Lung (tissue), 17 donors: ENCODE measurements at places on chromosomes 7 and 10. TPM values are rescaled to one million over a fixed set of nuclear protein-coding genes. Genes with fewer than 3 reads are reported as not detected.
A peak's percentile ranks its signal among the peaks of the same experiment; 100 is the strongest.

PTN gene
- total RNA-seq = 0.77 TPM

NUTM2A gene
- total RNA-seq = 1.5 TPM

IGFBP1 gene
- total RNA-seq = not detected

NSUN5 gene
- 14.9 TPM for total RNA-seq

OPN4 gene
- total RNA-seq = not detected

SPDYE6 gene
- not detected for total RNA-seq

ANKRD30A gene
- not detected for total RNA-seq

AKR1C8 gene
- total RNA-seq = not detected

MRPS33 gene
- 17.3 TPM for total RNA-seq

SGCE gene
- 42.7 TPM for total RNA-seq

RPA3 gene
- 22.6 TPM for total RNA-seq

- DNase-seq = no peak
Measured at GRCh38 chr7:95102662-95103061, 195.3 kb downstream of the PPP1R9A start.

- peak; percentile 64 for DNase-seq
Measured at GRCh38 chr7:1086588-1087464, 1.1 kb upstream of the GPER1 start.

DNA sequence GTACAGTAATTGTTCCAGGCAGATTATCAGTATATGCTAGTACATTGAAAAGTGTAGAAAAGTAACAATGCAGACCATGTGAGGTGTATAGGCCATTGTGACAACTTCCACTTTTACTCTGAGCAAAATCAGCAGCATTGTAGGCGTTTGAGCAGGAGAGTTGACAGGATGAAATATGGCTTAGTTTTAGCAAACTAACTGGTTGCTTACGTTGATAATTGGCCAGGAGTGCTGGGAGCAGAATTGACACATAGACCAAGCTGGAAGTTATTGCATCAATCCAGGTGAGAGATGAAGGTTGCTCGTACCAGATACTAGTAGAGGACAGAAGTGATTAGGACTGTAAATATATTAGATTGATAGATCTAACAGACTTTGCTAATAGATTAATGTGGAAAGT lies 46.0 kb downstream of the LCOR start:
- DNase-seq = no peak

DNA sequence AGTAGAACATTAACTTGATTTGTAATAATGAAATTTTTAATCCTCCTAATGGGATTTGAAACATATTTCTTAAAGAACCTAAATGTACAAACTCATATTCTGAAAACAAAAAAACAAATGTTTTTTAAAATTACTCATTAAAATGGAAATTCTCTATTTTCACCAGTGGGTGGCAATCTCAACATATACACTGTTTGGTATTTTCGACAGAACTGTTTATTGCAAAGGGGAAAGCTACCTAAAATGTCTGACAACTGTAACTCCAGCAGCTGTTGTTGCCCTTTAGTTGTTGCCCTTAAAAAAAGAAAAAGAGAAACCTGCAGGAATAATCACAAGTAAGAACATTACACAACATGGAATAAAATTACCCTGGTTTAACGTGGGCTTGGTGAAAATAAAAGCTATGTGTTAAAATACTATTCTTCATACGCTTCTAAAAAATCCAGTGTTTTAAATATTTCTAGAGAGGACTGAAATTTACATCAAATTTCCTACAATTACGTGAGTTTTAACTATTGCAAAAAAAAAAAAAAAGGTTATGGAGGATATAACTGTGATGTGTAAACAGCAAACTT lies 54.5 kb downstream of the COL1A2 start:
- DNase-seq = peak; percentile 70

- no peak for DNase-seq
Measured at GRCh38 chr10:132342553-132342952, 10.6 kb downstream of the LRRC27 start.

GRCh38 chr10:3231951-3232730 lies 59.6 kb upstream of the PITRM1 start:
- DNase-seq = no peak

DNA sequence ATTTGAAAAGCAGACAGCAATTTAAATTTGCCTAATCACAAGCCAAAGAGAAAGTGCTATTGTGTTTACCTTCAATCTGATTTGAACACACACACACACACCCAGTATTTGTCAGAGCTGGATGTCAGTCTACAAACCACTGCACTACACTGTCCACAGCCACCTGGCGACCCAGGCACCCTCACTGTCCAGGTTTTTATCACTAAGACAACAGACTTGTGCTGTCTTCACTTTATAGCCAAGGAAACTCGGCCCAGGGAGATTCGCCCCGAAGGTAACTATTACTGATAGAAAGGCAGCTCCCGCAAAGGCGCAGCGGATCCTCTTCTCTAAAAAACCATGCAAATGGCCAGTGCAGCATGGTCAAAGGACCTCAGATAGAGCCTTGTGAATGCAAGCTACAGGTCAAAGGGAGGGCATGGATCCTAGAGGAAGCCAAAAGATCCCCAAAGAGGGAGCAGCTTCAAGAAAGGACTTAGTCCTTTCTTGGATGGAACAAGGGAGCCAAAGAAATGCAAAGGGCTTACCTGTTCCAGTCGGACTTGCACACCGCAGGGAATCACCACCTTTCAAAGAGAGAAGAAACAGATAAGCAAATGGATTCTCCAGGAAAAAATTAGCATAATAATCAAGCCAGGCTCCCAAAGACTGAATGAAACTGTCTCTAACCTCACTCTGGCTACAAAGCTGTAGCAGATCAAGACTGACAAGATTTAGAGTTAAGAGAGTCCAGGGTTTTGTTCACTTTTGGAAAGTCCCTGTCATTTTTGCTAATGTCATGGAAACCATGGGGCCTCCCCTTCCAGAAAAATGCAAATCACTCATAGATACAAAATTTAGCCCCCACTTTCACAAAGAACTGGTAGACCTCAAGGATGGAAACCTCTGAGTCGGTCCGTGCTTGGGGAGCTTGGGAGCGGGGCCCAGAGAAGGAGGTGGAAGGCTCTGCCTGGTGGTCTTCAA lies 101.1 kb downstream of the TNS3 start:
- DNase-seq = no peak

GRCh38 chr7:13790611-13791010 lies 198.9 kb downstream of the ETV1 start:
- no peak for DNase-seq

DNA sequence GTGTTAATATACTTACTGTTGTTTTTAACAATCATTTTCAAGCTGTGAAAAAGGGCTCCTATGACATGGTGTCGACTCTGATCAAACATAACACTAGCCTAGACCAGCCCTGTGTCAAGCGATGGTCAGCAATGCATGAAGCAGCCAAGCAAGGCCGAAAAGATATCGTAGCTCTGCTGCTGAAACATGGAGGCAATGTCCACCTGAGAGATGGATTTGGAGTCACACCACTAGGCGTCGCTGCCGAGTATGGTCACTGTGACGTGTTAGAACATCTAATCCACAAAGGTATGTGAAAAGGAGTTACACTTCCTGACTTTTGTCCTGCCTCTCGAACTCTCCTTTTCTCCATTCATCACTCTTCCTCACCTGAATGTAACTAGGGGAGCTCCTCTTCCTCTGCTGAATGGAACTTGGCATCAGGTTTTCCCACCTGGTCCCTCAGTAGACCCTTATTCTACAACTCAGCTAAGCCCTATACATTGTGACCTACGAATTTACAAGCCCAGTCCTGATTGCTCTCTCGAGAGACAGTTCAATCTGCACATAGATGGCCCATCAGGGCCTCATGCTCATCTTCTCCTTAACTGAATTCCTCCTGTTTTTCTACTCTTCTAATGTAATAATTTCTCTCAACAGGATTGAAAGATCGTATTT lies 23.0 kb downstream of the ASB15 start:
- no peak for DNase-seq

GRCh38 chr10:63637901-63638327 lies 116.7 kb downstream of the REEP3 start:
- DNase-seq = no peak

DNA sequence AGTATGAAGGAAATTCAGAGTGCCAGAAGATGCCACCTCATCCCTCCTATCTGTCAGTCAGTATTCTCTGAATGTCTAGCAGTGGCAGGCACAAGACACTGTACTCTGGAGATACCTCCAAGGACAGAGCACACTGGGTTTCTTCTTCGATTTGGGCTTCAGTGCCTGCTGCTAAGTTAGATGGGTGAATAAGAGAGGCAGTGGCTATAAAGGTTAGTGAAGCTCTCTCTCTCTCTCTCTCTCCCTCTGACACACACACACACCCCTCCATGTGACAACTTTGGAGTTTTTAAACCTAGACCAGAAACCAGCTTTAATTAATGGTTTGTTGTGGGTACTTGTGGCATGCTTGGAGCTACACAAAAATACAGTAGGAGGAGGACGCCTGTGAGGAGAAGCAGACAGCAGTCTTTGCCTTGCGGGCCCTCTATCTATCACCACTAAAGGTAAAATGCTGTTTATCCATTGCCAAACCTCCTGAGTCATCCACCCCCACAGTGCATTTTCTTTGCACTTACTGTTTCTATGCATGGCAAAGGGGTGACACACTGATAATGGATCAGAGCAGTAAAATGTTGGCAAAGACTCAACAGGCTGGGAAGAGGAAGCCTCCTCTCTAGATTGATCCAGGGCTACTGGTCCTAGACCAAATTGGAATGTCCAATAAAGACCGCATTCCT lies 102.5 kb downstream of the TRIL start:
- DNase-seq = no peak

DNA sequence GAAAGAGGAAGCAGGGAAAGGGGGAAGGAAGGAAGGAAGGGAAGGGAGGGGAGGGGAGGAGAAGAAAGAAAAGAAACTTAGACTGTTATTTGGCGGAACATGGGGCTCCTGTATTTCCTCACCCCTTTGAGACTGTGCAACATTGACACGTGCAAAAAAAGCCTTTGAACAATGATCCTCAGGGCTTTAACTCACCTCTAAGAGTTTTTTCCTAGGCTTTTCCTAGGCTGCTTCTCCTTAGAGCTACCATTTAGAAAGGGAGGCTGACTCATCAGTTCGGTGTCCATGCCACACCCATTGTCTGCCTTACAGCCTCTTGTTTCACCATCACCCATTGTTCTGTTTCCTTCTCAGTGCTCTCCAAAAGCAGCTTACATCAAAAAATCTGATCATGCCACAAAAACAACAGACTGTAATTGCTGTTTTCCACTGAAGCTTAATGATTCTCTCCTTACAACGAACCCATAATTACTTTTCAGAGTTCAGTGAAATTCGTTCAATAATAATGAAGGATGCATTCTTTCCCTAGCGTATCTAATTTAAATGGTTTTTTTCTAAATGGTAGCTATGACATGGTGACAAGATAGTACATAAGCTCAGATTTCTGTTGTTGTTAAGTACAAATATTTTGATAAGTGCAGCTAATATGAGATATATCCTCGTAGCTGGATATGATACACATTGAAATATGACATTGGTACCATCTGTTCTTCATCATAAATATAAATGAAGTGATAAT lies 90.8 kb downstream of the PRLHR start:
- DNase-seq = no peak

DNA sequence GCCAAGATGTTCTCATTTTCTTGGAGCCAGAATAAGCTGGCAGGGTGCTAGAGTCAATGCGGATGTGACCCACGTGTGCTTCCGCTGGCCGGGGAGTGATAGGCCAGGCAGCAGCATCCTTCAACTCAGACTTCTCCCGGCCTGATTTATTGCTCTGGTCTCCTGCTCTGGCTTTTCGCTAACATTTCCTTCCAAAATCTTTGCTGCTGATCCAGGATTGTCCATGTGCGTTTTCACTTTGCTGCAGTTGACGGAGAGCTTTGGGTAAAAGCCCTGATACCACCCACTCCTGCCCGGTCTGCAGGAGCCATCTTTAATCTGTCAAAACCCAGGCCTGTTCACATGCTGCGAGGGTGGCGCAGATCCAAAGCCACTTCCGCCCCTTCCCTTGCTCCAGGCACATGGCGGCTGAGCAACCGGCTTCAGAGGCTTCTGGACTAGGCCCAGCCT lies 106.8 kb downstream of the CYP26A1 start:
- DNase-seq = peak; percentile 10

- peak; percentile 53 for DNase-seq
Measured at GRCh38 chr10:132482090-132482800, 55.3 kb upstream of the INPP5A start.

DNA sequence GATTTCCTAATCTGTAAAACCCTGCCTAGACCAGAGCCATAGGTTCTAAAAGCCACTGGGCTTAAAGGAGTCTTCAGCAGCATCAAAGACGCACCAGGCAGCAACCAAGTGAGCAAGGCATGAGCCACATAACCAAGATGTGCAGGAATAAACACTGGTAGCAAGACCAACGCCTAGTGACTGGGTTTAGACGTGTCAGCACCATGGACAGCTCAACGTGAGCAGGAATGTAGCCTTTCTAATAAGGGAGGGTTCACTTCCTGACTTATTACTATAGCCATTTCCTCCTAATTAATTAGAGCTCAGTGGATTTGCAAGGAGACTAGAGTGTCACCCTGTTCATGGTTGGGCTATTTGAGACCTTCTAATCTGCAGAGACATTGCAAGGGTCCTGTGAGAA lies 223.7 kb downstream of the LHFPL3 start:
- DNase-seq = peak; percentile 76

DNA sequence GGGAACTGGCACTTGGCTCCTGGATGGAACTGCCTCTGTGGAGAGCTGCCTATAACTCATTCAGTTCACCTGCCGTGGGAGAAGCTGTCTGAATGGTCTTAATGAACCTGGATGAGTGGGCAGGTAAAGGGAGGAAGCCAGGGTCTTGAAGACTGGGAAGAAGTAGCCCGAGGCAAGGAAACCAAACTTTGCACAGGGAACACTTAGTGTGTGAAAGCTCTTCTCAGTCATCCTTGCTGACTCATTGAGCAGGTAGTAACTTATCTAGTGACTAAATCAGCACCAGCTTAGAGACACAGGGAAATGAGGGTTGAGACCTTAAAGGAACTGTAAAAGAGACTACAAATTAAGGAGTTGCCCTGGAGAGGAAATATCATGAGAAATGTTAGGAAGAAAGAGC lies 9.9 kb downstream of the LRRC4 start:
- DNase-seq = no peak

GRCh38 chr10:128161031-128161430 lies 34.8 kb upstream of the MKI67 start:
- DNase-seq = no peak

- no peak for DNase-seq
Measured at GRCh38 chr7:5443678-5444077, 20.0 kb upstream of the TNRC18 start.

GRCh38 chr10:113743594-113743993 lies 7.9 kb upstream of the PLEKHS1 start:
- no peak for DNase-seq

DNA sequence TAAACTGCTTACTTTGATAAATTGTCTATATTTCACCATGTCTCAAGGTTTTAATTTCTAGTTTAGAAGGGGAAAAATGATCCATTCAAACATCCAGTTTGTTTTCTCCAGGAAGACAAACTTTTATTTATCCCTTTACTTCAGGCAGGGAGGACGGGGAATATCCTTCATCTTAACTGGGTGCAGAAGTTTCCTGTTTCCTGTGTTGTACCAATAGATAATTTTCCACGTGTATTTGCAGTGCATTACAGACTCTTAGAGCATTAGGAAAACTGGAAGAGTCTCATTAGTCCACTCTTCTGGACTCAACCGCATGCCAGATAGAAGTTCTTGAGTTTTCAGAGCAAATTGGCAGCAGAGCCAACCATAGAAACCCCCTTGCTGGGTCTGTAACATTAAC lies 39.4 kb upstream of the PIP4K2A start:
- DNase-seq = no peak
